Brain pericyte (primary cell): ENCODE measurements at places on chromosomes 16 and 17.

GRCh38 chr16:89256651-89257254 lies 39.2 kb downstream of the ZNF778 start:
- DNase-seq = no peak

- no peak for DNase-seq
Observed at GRCh38 chr17:80773243-80773991, 218.2 kb upstream of the CHMP6 start.

DNA sequence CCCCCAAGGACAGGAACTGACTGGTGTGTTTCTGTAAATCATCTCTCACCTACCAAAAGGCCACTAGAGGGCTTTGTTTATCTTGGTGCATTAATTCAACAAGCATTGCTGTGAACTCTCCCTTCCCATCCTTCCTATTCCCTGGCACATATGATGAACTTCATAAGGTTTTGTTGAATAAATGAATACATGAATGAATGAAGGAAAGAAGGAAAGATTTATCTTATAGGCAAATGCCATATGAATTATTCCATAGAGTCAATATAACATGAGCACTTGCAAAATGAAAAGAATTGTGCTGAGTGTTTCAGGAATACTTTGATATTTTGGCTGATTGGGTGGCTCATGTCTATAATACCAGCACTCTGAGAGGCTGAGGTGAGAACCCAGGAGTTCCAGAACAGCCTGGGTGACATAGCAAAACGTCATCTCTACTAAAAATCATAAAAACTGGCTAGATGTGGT lies 4.3 kb downstream of the SPDYE4 start:
- DNase-seq = no peak

GRCh38 chr16:24863582-24864437 lies 18.0 kb downstream of the SLC5A11 start:
- no peak for DNase-seq

GRCh38 chr16:28180655-28181460 lies 30.9 kb downstream of the XPO6 start:
- no peak for DNase-seq

- DNase-seq = no peak
Observed at GRCh38 chr16:81626181-81626674, 152.9 kb upstream of the PLCG2 start.

DNA sequence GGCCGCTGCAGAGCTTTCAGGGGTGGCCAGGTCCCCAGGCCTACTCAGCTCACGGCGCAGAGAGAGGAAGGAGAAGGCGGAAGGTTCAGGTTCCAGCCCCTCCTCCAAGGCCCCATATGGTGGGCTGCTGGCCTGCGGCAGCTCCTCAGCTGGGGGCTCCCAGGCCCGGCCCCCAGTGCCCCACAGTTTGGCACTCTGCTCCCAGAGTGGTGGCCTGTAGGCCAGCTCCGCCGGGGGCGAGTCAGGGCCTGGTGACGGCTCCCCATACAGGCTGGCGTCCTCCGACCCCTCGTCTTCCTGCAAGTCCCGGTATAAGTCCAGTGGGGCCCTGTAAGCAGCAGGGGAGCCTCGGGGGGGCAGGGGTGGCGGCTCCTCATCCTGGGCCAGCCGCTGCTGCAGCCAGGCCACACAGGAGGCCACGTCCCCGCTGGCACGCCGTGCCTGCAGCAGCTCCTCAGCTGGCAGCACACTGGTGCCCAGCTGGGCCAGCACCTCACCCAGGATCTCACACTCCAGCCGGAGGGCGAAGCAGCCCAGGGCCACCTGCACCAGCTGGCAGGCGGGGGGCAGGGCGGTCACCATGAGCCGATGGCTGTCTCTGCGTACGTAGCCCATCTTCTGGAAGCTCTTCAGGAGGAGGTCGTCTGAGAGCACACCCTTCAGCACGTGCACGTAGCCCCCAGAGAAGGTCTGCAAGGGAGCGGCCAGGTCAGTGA lies 3.7 kb downstream of the SPATA2L start:
- DNase-seq = no peak

DNA sequence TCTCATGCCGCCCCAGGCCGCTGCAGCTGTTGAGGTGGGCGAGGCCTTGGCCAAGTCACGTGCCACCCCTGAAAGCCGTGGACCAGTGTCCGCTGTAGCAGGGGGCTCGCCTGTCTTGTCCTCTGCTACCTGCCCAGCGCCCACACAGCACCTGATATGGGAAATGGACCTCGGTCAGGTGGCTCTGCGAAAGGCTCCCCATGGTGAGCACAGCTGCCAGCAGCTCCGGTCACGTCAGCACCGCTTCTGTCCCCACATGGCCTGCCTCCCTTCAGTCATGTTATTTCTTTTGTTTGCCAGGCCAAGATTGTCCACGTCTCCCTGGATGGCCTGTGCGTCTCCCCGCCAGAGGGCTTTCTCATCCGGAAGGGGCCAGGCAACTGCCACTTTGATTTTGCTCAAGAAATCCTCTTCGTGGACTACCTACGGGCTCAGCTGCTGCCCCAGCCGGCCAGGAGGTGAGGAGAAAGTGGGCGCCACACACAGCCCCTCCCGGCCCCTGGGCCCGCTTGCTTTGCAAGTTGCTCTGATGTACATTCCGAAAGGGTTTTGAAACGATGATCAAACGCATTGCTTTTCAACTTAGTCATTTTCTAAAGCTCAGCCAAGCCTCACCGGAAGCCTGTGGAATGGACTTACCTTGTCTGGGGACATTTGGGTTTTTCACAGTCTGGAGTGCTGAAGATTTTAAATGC lies 219.8 kb downstream of the KATNIP start:
- no peak for DNase-seq

DNA sequence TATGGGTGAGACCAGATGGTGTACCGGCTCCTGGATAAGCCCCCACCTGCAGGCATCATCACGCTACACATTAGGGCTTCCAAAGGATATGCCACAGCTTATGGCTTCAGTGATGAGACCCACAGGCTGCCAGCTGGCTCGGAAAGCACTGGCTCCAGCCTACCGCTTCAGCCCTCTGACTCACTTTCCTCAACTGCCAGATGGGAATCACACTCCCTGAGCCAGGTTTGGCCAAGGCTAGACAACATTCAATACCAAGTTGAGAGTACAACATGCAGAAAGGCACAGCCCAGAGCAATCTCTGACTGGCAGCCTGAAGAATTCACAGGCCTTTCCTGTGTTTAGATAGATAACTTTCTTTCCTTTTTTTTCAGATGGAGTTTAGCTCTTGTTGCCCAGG lies 10.3 kb downstream of the CENPV start:
- DNase-seq = no peak

DNA sequence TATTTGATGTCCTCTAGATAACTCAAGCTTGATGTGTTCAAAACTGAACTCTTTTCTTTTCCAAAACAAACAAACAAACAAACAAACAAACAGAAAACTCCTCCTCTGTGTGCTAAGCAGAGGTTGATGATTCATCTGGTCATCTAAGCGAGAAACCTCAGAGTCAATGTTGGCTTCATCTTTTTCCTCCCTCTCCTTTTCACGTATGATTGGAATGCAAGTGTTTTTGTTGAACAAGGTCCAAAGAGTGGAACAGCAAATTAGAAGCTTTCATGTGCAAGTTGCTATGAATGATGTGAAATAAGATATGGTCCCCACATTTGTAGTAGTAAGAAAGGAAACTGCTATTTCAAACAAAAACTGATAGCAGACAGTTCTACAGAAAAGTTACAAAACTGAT lies 52.5 kb downstream of the TBX4 start:
- peak; percentile 21 for DNase-seq

GRCh38 chr16:8972843-8973586 lies 9.3 kb upstream of the USP7 start:
- DNase-seq = no peak

GRCh38 chr16:89325861-89326471 lies 108.5 kb downstream of the ZNF778 start:
- no peak for DNase-seq

GRCh38 chr17:51845776-51846175 lies 312.7 kb downstream of the CA10 start:
- DNase-seq = no peak

- no peak for DNase-seq
Observed at GRCh38 chr17:7632492-7632894, 2.6 kb downstream of the SHBG start.

DNA sequence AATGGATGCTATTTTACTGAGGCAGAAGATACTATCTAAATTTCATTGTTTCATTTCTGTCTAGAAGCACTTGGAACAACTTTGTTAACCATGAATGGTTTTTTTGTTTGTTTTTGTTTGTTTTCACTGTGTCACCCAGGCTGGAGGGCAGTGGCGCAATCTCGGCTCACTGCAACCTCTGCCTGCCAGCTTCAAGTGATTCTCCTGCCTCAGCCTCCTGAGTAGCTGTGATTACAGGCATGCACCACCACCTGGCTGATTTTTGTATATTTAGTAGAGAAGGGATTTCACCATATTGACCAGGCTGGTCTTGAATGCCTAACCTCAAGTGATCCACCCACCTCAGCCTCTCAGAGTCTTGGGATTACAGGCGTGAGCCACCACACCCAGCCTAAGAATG lies 40.5 kb downstream of the ABHD15 start:
- no peak for DNase-seq

GRCh38 chr17:45388604-45389325 lies 43.9 kb downstream of the ARHGAP27 start:
- DNase-seq = no peak

- DNase-seq = no peak
Observed at GRCh38 chr17:78358538-78359320, 1.1 kb downstream of the SOCS3 start.

DNA sequence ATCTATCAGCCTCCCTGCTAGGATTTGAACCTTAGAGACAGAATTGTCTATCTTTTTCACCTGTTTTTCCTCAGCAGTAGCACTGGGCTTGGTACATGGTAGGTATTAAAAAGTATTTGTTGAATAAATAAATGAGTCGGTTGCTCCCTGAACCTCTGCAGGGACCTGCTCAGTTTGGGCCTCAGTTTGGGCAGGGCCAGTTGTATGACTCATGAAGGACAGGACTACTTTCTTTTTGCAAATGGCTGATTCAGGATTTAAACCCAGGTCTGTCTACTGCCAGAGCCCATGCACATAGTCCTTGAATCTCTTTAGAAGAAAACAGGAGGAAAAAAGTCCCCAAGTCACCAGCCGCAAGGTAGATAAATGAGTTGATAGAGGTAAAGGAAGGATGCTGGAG lies 3.1 kb downstream of the MMP2 start:
- no peak for DNase-seq

- no peak for DNase-seq
Observed at GRCh38 chr17:70120425-70120824, 45.4 kb downstream of the KCNJ16 start.

DNA sequence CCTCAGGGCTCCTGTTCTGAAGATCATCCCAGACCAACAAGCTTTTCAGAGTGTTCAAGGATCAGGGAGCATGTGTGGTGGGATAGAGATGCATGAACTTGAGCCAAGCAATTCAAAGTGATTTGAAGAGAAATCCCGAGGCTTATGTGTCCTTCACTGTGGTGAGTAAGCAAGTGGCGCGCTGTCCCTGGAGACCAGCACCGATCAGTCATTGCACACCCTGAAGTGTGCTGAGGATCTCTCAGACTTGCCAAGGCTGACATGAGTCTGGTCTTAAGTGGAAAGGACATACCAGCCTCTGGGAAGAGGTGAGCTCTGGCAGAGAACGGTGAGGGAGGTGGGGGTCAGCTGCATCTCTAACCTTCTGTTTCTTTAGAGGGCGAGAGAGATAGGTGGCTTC lies 43.8 kb upstream of the CDH13 start:
- no peak for DNase-seq

DNA sequence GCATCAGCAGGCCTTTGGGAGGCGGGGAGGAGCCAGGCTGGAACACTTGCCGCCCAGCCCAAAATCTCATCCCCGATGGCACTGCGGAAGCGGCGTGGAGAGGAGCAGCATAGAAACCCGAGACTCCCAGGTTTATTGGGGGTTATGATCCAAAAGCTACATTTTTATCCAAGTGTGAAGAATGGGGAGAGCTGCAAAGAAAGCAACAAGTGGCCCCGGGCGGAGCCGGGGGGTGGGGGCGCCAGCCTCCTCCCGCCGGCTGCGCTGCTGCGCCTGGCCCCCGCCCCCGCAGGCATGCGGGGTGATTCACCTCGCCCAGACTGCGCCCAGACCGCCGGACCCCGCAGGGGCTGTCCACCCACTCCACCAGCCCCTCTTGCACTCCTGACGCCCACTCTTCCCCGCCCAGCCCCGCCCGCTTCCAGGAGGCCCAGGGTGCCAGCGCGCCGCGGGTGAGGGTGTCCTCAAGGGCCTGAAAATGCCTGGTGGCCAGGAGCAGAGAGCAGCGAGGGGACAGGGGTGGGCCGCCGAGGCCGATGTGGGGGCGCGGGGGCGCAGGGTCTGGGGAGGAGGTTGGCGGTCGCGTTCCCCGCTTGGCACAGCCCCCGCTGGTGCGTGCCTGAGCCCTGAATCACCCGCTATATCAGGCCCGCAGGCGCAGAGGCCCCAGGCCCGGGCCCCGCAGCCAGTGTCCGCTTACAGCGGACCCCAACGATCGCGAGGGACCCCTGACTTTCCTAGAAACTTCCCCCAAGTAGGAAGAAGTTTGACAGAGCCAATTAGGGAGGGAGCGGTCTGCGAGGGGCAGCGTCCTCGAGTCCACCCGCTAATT lies 1.3 kb downstream of the CAVIN1 start:
- DNase-seq = no peak

- DNase-seq = no peak
Observed at GRCh38 chr16:58462997-58463941, 36.7 kb upstream of the NDRG4 start.

DNA sequence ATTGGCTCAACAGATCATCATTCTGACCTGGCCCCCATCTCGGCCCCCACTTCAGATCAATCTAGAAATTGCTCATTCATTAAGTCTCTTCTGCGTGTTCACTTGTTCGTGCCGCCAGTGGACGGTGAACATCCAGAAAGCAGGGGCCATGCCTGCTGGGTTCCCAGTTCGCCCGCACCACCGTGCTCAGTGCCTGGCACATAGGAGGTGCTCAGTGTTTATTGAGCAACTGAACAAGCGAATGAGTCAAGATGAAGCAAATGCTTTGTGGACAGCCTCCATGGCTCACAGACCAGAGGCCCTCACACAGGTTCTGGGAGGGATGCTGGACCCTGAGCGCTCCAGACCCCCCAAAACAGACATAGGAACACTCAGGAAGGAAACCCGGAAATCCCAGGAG lies 13.9 kb downstream of the BEAN1 start:
- DNase-seq = no peak

DNA sequence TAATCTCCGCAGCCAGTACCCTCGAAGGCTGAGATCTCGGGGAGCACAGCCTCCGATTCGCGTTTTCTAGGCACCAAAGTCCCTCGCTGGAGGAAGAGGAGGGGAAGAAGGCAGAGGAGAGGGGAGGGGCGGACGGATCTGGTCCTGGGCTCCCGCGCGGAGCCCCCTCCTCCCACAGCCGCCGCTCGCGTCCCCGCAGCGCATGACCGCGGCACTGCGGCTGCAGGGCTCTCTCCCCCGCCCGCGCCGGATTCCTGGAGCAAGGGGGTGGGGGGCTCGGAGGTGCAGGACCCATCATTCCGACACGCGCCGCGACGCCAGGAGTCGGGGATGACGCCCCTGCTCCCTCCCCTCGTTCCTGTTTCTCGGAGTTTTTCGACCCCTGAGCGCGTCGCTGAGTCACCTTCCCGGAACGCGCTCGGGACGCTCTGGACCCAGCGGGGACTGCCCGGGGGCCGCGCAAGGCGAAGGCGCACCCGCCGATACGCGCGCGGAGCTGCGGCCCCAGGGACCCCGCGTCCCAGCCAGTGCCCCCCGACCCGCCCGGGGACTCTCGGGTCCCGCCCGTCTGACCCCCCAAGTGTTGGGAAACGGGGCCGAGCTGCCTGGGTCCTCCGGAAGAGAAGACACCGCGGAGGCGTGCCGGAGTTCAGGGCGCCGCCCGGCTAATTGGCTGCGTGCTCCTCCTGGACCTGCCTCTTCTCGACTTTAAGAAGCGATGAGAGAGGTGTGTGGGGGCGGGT lies 1.4 kb upstream of the SPHK1 start:
- DNase-seq = no peak

- DNase-seq = no peak
Observed at GRCh38 chr17:79916991-79917901, 78.0 kb upstream of the CBX4 start.
